Stimulated activated CD4-positive, alpha-beta T cell treated with anti-CD3 and anti-CD28 coated beads, Interleukin-2, amount 100 ng/mL, for 24 hours (primary cell): ENCODE measurements at places on chromosomes 13 and 19.
A peak's percentile ranks its signal among the peaks of the same experiment; 100 is the strongest.

DNA sequence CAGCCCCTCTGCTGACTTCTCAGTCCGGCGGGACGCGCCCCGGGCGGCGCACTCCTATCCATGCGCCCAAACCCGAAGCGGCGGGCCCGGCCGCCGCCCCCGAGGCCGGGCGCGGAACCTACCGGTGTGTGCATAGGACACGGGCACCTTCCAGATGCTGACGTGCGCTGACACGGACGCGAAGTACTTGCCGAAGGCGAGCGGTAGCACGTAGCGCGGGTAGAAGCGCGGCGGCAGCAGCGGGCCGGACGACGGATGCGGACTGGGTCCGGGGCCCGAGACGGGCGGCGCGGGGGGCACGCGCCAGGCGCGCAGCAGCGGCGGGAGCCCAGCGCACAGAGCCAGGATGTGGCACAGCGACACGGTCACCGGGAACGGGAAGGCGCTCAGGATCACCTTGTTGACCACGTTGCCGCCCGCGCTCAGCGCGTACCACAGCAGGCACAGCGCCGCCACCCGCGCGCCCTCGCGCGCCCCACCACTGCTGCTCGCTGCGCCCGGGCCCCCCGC, 338 bp downstream of the SLC35E1 start:
- DNase-seq, result peak; percentile 52

GRCh38 chr13:59442461-59442860, 721.3 kb downstream of the DIAPH3 start:
- no peak for DNase-seq

DNA sequence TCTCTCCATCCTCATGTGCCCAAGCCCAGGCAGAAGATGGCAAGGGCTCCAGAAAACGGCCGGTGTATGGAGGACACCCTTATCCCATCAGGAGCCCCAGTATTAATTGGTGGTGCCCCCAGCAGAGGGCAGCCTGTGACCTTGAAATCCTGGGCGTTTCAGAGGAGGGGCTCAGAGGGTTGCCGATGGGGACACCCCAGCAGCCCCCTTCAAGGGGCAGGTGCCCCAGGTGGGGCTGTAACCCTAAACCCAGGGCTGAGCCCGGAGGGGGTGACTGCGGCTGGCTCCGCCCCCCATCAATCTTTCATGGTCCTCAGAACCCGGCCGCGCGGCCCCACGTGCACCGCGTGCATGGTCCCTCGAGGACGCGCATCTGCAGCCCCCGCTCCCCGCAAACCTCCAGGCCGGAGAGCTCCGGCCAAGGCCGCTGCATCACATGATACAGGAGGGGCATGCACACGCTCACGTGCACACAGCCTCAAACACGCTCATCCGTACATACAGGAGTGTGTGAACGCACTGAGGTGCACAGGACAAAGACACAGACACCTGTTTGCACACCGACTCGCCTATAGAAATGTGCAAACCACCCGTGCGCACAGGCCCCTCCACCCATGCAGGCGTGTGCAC, 949 bp downstream of the RAB3A start:
- DNase-seq, result no peak

DNA sequence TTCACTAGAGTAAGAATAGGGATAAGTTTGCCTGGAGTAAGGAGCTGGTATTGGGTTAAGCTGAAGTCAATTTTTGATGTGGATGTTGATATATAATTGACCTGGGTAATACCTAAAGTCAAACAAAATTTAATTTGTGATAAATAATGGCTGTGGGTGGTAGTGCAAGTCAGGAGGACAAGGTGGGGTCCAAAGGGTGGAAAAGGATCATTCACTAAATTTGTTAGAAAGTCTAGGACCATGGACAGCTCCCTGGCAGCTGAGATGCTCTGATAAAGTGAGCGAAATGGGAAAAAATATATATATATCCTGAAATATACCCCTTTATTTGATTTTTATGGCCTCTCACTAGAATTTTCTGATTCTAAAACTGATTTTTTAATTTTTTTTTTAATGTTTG, 463.5 kb downstream of the GPC6 start:
- DNase-seq, result no peak

- DNase-seq, result no peak
These were observed 37.3 kb downstream of the OPA3 start for GRCh38 chr19:45547211-45547770.

DNA sequence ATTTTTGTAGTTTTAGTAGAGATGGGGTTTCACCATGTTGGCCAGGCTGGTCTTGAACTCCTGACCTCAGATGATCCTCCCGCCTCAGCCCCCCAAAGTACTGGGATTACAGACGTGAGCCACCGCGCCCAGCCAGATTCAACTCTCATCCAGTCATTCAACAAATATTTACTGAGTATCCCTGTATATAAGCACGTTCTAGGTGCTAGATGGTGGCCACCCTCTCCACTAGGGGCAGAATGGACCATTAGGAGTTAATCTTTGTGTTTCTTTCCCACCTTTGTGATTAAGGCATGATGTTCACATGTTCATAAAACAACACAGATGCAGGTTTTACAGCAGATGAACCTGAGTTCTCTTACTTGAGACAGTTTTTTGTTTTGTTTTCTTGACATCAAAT, 7.3 kb downstream of the SHKBP1 start:
- DNase-seq, result no peak

- no peak for DNase-seq
These were observed 1.0 kb upstream of the CAPN12 start for GRCh38 chr19:38745316-38745715.

DNA sequence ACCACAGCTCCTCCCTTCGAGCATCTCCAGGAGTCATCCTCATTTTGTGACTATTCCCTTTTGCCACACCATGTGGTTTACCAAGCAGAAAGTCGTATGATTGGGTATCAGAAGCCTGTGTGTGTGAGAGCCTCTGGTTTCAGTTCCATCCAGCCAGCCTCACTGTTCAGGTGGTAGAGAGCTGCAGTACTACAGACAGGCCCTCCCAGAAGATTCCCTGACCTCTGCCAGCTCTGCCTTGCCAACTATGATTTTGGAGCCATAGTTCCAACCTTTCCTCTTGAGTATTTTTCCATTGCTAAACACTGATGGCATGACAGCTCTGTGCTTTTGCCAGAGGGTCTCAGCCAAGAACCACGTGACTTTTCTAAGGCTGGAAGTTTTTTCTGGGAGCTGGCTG, 82.5 kb downstream of the DHRS12 start:
- DNase-seq, result no peak

GRCh38 chr19:43148233-43148632, 38.1 kb downstream of the PSG5 start:
- DNase-seq, result no peak

DNA sequence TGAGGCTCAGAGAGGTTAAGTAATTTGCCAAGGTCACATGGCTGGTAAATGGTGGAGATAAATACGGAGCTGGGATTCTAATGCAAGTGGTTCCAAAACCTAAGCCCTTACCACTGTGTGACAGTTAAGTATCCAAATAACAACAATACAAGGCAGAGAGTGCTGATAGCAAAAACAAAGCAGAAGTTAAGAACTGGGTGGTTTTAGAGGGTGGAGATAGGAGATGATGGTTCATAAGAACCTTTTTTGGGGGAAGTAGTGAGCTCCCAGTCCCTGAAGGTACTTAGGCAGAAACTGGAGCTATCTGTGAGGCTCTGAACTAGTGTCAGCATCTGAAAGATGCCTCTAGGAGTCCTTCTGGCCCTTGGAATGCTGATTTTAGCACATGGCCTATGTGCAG, 56.2 kb upstream of the UBE2L5 start:
- DNase-seq, result no peak

DNA sequence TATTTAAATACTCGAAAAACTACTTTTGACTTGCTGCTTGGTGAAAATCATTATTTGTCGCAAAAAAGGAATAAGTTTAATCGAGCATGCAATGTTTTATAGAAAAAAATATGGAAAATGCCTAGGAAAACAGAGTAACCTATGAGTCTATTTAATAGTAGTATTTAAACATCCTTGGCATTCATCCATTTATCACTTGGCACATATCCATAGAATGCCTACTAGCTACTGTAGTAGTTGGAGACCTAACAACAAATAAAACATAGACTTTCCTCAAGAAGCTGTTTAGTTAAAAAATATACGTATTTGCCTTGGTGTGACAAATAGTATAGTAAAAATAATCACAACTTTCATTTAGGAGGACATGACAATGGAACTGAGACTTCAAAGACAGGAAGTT, 302.1 kb downstream of the DIAPH3 start:
- no peak for DNase-seq

GRCh38 chr13:113565526-113566226, 18.9 kb upstream of the TFDP1 start:
- DNase-seq, result peak; percentile 3

GRCh38 chr13:85819513-85819912, 20.3 kb upstream of the SLITRK6 start:
- no peak for DNase-seq

DNA sequence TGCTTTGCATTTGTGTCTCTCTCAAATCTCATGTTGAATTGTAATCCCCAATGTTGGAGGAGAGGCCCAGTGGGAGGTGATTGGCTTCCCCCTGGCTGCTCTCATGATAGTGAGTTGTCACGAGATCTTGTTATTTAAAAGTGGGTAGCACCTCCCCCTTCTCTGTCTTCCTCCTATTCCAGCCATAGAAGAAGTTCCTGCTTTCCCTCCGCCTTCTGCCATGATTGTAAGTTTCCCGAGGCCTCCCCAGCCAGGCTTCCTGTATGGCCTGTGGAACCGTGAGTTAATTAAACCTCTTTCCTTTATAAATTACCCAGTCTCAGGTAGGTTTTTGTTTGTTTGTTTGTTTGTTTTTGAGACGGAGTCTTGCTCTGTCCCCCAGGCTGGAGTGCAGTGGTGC, 3.8 kb downstream of the LILRA4 start:
- DNase-seq, result no peak

DNA sequence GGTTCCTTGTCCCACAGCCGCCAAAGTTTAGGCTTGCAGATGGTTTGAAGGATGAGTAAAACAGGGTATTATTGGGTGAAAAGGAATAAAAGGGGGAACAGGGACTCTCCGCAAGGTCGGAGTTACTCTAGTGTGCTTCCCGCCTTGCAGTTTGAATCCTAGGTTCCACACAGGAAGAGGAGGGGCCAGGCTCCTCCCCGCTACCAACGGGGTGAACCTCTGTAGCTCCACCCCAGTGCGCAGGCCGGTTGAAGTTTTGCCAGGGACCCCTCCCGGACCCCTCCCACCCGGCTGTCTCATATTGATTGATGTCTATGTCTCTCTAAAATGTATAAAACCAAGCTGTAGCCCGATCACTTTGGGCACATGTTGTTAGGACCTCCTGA, 11.6 kb upstream of the GTF2F2 start:
- DNase-seq, result peak; percentile 11
